ENCODE measurements at places on chromosomes 16 and 17.

DNA sequence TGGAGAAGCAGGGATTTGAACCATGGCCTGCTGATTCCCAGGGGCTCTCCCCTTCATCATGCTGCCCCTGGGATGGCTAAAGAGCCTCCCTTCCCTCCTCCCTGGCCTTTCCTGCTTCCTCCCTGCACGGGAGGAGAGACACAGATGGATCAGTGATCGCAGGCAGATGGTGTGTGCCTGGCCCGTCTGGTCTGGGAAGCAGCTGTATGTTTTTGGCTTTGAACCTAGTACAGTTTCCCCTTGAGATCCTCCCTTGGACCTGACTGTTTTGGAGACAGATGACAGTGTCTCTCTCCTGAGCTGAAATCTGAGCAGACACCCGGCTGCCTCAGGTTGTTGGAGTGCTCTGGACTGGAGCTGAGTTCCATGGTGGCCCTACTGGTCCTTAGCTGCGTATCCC, 29.0 kb upstream of the ATP2C2 start:
- DNase-seq, result no peak

DNA sequence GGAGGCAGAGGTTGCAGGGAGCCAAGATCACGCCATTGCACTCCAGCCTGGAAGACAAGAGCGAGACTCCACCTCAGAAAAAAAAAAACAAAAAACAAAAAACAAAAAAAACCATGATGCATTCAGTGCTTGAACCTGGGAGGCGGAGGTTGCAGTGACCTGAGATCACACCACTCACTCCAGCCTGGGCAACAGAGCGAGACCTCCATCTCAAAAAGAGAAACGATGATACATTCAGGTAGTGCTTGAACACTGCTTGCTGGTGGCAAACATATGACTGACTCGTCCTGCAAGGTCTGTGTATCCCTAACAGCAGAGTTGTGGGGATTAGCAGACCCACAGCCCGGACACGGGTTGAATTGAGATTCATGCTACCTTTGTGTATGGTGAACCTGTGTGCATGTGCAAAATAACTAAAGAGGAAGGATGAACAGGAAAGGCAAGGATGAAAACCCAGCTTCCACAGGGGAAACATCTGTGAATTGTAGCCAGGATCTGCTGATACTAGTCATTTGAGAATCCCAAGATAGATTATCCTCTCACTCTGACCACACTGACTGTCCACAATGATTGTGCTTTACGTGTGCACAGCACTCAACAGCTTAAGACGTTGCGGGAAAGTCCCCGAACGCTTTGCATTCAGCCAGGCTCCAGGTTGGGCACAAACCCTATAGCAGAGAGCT, 52.4 kb upstream of the MRPS23 start:
- DNase-seq, result no peak

DNA sequence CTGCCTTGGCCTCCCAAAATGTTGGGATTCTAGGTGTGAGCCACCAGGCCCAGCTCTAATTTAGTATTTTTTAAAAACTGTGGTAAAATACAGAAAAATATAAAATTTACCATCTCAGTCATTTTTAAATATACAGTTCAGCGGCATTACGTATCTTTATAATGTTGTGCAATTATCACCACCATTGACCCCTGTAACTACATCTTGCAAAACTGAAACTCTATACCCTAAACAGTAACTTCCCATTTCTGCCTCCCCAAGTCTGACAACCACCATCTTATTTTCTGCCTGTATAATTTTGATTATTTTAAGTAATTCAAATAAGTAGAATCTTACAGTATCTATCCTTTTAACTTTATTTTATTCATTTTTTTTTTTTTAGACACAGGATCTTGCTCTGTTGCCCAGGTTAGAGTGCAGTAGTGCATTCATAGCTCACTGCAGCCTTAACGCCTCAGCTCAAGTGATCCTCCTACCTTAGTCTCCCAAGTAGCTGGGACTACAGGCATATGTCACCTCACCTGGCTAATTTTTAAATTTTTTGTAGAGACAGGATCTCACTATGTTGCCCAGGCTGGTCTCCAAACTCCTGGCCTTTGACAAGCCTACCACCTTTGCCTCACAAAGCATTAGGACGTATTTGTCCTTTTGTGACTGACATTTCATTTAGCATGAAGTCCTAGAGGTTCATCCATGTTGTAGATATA, 10.9 kb upstream of the GGA2 start:
- DNase-seq, result no peak

DNA sequence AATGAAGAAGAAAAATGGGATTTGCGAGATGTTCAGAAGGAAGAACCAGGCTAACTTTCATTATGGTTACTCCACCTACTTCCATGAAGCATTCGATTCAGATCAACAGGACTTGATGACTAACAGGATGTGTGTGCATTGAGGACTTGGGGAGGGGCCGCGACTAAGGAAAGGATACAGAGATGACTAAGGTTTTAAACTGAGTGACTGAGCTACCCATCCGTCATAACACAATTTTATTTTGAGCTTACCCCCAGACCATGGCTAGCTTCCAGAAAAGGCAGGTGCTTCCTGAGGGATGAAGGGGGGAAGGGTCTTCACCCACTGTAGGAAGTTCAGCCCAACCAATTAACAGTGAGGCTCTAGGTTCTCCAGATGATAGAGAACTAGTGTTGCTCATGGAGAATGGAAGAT, 2.5 kb upstream of the CDYL2 start:
- no peak for DNase-seq

GRCh38 chr16:86669937-86670749, 91.8 kb downstream of the FOXL1 start:
- DNase-seq, result no peak

GRCh38 chr17:74357466-74357809, 4.2 kb downstream of the BTBD17 start:
- no peak for DNase-seq

- no peak for DNase-seq
These were observed 31.0 kb downstream of the MMP15 start for GRCh38 chr16:58056580-58056979.

GRCh38 chr16:57477531-57478202, 8.6 kb downstream of the DOK4 start:
- no peak for DNase-seq

- no peak for DNase-seq
These were observed 43.1 kb downstream of the GPT2 start for GRCh38 chr16:46927273-46927672.

DNA sequence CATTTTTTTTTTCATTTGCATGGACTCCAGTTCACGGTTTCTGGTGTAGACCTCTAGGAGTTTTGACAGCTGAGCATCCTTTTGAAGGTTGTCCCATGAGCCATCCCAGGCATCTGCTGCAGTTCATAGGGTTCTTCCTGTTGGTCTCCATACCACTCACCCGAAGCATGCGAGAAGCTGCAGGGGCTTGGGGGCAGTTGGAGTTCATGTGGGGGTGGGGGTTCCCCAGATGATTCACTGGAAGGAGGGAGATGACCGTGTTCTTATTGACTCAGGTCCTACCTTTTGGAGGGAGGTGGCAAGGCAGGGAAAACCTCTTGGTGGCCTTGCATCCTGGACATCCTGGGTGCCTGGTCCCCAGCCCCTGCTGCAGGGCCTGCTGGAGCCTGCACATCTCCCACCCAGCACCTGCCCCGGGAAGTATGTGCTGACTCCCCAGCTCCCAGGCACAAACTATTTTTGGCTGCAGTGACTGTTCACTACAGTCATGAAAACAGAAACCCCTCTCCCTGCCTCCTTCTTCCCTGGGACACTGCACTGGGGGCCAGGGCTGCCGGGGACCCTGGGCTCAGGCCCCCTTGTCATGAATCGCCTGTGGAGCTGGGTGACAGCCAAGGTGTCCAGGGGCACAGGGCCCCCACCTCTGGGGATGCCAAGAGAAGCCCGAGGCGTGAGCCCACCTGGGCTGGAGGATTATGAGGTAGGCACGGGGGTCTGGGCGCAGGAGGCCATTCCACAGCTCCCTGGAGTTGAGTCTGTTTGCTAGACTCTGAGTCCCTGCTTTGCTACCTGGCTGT, 64.9 kb upstream of the LGALS9 start:
- no peak for DNase-seq

DNA sequence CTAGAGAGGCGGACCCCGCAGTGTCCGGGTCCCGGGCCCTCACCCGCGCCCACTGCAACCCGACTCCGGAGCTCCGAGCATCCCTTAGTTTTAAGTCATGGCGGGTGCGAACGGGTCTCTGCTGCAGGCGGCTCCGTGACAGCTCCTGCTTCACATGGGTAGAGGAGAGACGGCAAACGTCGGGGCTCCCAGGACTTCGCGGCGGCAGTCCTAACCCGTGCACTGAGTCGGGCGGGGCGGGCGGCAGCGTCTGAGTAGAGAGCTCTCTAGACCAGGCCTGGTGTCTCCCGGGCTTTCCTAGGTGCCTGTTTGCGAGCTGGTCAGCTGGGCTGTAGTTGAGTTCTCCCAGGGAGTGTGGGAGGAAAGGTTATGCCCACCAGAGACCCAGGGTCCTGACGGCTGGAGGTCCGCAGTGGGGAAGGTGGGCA, 345 bp downstream of the TSC2 start:
- no peak for DNase-seq

DNA sequence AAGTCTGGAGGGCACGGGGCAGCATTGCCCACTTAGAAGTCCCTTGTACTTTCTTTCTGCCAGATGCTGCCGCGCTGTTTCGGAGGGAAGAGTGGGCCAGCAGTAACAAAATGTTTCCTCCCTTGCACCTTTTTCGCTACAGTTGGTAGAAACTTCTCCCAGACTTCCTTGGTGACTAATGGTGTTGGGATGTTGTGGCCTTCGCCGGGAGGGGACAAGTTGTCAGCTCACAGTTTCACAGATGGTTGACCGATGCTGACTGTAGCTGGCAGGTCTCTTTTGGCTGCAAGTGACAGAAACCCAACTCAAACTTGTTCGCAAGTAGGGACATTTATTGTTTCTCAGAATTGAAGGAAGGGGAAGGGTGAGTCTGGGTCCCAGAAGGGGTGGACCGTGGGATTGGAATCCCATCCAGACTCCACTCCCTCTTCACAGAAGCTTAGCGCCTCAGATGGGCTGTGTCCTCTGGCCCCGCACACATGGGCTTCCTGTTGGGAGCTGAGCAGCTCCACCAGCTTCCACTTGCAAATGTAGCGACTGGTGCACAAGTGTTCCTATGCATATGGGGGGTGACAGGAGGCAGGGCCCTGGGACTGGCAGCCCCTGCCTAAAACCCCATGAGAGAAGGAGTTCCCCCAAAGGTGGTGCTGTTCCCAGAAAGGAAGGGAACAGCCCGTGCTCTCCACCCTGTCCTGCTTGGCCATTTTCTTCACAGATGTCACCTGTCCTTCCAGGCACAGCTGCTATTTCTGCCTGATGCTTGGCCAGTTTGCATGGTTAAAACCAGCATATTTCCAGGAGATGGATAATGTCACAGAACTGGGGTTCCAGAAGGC, 30.9 kb upstream of the RPRML start:
- DNase-seq, result no peak

- DNase-seq, result no peak
These were observed 129.4 kb upstream of the SEC14L1 start for GRCh38 chr17:77011173-77012011.

DNA sequence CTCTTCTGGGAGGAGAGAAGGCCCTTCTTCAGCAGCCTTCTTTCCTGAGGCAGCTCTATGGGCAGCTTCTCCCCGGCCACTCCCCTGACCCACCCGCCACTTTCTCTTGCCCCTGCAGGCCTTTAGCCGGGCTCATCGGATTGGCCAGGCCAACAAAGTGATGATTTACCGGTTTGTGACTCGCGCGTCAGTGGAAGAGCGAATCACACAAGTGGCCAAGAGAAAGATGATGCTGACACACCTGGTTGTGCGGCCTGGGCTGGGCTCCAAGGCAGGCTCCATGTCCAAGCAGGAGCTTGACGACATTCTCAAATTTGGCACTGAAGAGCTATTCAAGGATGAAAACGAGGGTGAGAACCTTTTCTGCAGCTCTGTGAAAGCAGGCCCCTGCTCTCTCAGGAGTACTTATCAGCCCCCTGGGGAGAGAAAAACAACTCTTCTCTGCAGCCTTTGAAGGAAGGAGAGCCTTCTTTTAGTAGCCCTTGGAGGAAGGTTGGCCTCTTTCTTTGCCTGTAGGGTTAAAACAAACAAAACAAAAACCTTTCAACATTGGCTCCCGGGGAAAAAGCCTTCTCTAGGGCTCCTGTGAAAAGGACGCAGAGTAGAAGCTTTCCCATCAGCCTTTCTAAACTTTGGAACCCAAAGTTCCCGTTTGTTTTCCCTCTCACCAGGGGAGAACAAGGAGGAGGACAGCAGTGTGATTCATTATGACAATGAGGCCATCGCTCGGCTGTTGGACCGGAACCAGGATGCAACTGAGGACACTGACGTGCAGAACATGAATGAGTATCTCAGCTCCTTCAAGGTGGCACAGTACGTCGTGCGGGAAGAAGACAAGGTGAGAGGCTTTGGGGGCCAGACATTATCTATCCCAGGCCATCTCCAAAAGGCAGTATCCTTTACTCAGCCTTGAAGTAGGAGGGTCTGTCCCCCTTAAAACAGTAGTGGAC, 12.7 kb downstream of the RNF227 start:
- no peak for DNase-seq

DNA sequence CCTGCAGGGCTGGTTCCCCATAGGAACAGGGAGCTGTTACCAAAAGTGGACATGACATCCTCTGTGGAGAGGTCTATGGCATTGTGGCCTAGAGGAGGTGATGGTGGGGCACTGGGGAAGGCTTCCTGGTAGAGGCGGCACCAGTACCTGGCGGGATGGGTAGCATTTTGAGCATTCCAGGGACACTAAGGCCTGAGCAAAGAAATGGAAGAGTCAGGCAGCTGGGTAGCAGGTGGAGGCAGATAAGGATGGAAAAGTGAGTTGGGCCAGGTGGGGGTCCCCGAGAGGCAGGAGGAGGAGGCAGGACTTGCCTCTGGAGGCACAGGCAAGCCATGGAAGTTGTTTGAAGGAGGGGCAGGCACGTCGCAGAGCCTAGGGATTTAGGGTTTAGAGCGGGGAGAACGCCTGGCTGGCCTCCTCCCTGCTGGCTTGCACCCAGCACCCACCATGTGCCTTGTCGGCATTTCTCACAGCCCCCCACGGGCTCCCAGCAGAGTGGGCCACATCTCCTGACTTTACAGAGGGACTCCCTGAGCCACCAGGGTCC, 5.1 kb upstream of the ADCY7 start:
- no peak for DNase-seq

DNA sequence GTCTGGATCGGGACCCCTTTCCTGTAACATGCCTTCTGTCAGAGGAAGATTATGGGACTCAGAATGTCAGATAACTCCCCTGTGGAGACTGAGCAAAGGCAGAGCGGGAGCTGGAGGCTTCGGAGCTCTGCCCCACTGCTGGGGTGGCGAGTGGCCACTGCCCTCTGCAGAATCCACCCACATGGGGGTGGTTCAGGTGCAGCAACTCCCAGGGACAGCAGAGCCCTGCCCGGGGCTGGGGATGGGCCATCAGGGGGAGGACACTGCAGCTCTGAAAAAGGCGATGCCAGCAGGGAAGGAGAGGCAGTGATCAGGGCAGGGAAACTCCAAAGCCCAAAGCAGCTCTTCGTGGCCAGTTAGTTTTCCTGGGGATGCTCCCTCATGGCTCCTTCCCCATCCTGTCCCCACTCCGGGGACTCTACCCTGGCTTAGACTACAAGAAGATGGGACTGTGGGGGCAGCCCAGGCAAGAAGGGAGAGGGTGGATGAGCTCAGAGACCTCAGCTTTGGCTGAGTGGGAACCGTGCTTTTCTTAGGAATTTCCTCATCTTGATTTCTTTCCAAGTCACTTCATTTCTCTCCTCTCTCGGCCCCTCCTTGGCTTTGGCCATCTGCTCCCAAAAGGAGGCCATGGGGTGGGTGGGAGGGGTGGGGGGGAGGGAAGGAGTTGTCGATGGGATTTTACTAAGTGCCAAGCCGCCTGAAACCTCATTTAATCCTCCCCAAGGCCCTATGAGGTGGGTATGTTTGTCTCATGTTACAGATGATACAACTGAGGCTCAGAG, 4.0 kb downstream of the CA4 start:
- no peak for DNase-seq

All from nucleus accumbens (tissue), 56 donors.